ENCODE measurements at places on chromosomes 4 and X.

DNA sequence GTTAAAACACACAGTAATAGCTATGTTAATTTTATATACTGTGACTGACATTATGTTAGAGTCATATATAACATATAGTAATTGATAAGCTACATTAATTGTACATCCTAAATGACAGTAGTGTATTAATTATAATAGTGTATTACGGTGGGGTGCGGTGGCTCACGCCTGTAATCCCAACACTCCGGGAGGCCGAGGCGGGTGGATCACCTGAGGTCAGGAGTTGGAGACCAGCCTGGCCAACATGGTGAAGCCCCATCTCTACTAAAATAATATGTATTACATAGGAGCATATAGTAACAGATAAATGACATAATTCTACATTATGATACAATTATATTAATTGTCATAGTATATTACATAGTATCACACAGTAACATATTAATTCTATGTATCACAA is 12.2 kb downstream of the ASMTL start:
- no peak for DNase-seq

DNA sequence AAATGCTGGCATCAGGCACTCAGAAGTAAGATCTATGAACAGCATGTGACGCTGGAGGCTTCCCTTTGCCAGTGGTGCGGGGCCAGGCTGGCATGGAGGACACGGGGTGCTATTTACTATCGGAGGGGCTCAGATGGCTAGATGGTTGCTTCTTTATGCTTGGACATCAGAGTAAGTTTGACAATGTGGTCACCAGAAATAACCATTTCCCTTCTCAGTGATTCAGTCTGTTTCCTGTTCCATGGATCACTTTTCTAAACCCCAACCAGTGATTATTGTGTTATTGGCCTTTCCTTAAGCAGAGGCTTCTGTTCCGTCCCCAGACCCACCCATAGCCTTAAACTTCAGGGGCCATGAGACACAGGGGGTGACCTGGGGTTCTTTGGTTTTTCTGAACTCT is 55.4 kb upstream of the DHX15 start:
- DNase-seq = no peak

DNA sequence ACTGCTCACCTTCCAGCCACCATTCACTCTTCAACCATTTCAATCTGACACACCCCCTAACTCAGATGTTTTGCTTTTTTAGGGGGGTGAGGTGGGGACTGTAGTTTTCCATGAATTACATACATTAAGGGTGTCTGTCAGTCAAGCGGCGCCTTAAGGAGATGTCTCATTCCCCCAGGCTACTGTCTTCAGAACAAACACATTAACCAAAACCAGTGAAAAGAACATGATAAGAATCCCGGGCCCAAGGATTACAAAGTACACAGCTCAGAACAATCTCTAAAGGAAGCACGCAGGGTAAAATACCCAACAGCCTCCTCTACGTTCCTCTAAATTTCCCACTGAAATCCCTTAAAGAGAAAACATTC is 62.5 kb upstream of the IRF2 start:
- DNase-seq = no peak

DNA sequence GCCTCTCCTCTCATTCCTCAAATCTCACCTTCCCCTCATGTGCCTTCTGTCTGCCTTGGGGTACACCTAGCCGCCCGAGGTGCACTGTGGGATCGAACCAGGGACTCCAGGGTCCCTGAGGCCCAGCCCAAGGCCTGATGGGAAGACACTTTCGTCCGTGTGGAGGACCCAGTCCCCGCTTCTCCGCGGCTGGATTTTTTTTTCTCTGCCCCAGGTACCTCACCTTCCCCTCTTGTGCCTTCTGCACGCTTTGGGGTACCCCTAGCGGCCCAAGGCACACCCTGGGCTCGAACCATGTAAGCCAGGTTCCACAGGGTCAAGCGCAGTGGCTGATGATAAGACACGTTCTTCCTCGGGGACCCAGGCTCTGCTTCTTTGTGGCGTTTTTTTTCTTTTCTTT is 530.7 kb downstream of the CWH43 start:
- DNase-seq = no peak

DNA sequence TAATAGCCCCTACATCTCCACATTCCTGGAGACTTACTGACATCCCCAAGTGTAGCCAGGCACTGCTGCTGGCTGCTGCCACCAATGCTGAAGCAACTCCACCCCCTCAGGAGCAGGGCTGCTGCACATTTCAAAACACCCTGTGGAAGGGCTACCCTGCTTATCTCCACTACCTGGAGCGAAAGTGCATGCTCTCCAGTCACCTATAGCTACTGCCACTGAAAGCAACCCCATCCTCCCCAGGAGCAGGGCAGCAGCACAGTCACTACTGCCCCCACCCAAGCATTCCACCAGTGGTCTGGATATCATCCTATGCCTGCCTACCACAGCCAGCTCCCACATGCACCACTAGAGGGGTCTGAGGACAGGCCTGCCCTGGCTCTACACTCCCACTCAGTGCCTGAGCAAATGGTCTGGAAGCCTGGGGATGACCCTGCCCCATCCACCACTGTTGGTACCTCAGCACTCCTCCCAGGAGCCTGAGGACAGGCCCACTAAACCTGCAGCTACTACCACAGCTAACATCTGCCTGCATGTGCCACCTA is 55.3 kb downstream of the MANBA start:
- DNase-seq = no peak

DNA sequence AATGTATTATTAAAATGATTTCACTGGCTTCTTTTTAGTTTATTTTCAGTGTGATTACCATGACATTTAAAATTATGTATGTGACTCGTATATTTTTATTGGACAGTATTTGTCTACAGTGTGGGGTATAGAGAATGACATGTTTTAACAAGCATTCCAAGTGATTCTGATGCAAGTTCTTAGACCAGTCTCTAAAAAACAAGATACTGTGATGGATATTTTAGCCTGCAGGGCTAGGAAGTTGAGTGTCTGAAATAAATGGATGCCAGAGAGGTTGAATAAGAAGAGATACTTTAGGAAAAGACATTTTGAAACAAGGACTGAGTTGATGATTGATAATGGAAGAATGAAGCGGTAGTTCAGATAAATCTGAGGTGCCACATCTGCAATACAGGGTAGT is 3.5 kb upstream of the MAD2L1 start:
- DNase-seq = no peak

DNA sequence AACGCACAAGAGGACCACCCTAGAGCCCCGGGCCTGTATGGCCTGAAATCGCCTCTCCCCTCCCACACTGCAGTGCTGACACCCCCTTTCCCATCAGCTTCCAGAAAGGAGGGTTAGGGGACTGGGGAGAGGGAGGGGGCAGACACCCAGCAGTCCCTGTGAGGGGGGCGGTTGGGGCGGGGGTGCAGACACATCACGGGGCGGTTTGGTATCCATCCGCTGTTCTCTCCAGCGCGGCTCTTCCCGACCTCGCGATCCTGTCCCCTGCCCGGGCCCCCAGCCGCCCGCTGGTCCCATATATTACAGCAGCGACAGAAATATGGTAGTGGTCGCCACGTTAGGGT is 404 bp upstream of the GPRASP2 start:
- no peak for DNase-seq

GRCh38 chrX:134526399-134526798 is 66.4 kb downstream of the HPRT1 start:
- DNase-seq = no peak

GRCh38 chr4:57605376-57605775 is 495.2 kb upstream of the IGFBP7 start:
- no peak for DNase-seq

- DNase-seq = no peak
Measured at GRCh38 chrX:101370888-101371504, 15.0 kb downstream of the BTK start.

- DNase-seq = no peak
Measured at GRCh38 chr4:6988016-6988715, 55.0 kb upstream of the TADA2B start.

DNA sequence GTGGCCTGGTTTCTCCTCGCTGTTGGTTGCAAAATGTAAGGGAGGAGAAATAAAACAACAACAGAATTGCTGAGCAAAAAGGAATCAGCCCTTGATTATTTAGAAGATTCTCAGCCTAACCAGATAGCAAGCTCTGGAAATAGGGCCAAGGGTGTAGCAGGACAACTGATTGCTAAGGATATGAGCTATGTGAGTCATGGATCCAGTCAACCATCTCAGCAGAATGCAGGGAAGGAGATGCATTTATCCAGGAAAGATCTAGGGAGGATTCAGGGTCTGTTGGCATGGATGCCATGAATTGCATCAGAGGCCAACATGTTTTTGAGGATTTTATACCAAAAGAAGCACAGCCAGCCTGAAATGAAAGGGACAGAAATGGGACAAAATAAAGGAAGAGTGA is 2.2 kb upstream of the XAGE3 start:
- DNase-seq = no peak

GRCh38 chr4:158870626-158871334 is 102.0 kb downstream of the FNIP2 start:
- DNase-seq = no peak

DNA sequence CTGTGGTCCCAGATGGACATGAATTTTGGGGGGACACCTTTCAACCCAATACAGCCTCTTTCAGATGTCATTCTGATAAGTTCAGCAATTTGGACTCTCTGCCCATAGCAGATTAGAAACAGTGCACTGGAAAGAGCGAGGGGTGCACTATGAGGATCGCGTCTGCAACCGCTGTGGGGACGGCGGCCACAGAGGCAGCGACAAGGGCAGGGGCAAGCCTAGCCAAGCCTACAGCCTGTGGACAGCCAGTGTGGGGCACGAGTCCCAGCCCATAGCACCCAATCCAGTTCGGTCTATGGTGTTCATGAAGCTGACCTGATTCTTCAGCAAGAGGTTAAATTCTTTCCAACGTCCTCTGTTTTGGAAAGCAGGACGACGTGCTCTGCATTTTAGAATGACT is 9.7 kb upstream of the NSG1 start:
- no peak for DNase-seq

DNA sequence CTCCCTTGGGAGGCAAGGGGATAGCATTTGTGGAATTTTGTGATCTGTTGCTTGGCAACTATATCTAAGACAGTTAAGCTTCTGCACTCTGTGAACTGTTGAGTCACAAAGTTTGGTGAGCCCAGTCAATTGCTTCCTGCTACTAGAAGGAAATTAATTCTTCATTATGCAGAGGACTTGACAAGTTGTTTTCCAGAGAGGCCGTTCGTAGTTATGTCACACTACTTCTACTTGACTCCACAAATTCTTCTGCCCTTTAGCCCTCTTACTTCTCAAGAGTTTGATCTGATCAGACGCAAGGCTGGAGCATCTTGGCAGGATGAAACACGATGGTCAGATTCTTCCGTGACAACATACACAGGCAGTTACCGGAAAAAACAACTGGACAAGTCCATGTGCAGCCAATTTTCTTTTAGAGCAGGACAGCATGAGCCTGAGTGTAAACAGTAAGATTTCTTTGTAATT is at the start of gene C4orf51:
Gene C4orf51 (plus strand): TSS at position 156 of the 465 bp plus-strand sequence. CDS start 58 bp downstream, at position 214.
- DNase-seq = peak; percentile 71

- DNase-seq = no peak
Measured at GRCh38 chr4:52373650-52374049, 285.5 kb downstream of the USP46 start.

GRCh38 chr4:17702641-17703040 is 78.8 kb downstream of the FAM184B start:
- DNase-seq = no peak

DNA sequence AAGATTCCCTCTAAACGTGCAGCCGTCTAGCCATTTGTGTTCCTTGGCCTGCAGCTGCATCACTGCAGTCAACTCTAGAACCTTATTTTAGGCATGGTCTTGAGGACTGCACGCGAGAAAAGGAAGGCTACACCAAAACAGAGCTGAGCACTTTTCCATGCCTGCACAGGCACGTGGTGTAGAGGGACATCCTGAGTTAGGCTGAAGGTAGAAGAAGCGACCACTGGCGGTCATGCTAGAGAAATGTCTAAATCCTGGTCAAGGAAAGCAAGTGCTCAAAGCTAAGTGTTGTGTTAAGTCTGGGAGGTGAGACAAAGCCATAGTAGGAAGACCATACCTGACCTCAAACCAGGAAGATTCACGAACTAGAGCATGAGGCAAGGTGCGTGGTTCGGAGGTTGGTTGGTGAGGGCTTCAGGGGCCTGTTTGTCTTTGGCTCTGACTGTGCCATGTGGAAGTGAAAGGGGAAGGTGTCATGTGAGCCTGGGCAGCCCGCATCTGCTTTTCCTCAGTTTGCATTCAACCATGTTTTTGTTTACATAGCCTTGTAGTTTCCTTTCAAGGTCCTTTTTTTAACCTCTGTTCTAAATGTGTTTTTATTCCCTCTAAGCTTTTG is 203.8 kb downstream of the AASDH start:
- DNase-seq = no peak

DNA sequence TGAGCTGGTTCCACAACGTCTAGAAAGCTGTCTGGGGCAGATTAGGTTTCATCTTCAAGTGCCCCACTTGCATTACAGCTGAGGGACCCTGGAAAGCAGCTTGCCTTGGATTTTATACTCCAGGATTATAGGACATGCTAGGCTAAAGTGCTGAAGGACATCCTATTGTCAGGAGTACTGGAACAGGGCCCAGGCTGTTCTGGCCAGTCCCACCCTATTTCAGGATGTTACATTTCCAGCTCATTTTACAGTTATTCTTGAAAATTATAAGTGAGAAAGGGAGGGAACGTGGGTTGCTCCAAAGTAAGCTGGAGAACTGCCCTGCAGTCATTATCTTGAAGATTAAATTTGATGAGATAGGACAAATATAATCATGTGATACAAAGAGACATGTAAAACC is 71.0 kb upstream of the UGT8 start:
- no peak for DNase-seq
